ENCODE measurements at places on chromosomes 1 and 21.

GRCh38 chr1:36689992-36690391 is 207.3 kb upstream of the CSF3R start:
- DNase-seq: no peak

DNA sequence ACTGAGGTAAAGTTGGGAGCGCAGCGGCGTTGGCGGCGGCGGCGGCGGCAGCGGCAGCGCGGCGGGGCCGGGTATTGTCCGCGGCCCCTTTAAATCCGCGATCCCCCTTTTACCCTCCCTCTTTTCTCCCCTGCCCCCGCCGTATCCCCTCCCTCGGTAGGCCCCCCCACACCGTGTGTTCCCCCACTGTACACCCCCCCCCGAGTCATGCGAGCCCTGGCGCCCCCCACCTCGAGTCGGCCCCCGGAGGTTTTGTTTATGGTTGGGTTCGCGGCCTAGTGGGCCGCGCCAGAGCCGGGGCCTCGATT is 169 bp downstream of the UBAP2L start:
- DNase-seq: no peak

GRCh38 chr1:173503391-173503790 is 26.3 kb downstream of the PRDX6 start:
- DNase-seq: no peak

GRCh38 chr1:204725821-204726448 is 40.4 kb upstream of the LRRN2 start:
- no peak for DNase-seq
